Esophagus mucosa (tissue), 1 donor: ENCODE measurements at places on chromosomes 16 and 17. TPM values are rescaled to one million over a fixed set of nuclear protein-coding genes. Genes with fewer than 3 reads are reported as not detected.

TUBG1 gene
- 44.4 TPM for total RNA-seq

CFAP97D1 gene
- not detected for total RNA-seq

SPATA32 gene
- 0.24 TPM for total RNA-seq

TPSG1 gene
- total RNA-seq = 0.24 TPM

LRRC36 gene
- total RNA-seq = not detected

SULT1A4 gene
- 2.2 TPM for total RNA-seq

KRTAP4-1 gene
- total RNA-seq = not detected

KRTAP4-3 gene
- not detected for total RNA-seq

SOCS1 gene
- total RNA-seq = 2.8 TPM

ITGB4 gene
- total RNA-seq = 134 TPM

CEP131 gene
- 2.7 TPM for total RNA-seq

CCDC40 gene
- total RNA-seq = 0.72 TPM

CA4 gene
- 0.36 TPM for total RNA-seq

DPEP1 gene
- total RNA-seq = not detected

ALG1 gene
- 14.7 TPM for total RNA-seq

ASB16 gene
- total RNA-seq = not detected

LPO gene
- total RNA-seq = 0.44 TPM

ALDOC gene
- 24.9 TPM for total RNA-seq

OR1E2 gene
- not detected for total RNA-seq

CD300A gene
- 0.64 TPM for total RNA-seq

ASIC2 gene
- not detected for total RNA-seq

ENPP7 gene
- not detected for total RNA-seq

MRPL58 gene
- 47.8 TPM for total RNA-seq
